Mesothelial cell of epicardium (in vitro differentiated cells): ENCODE measurements at places on chromosomes 2 and 18. TPM values are rescaled to one million over a fixed set of nuclear protein-coding genes. Genes with fewer than 3 reads are reported as not detected.
A peak's percentile ranks its signal among the peaks of the same experiment; 100 is the strongest.

DNA sequence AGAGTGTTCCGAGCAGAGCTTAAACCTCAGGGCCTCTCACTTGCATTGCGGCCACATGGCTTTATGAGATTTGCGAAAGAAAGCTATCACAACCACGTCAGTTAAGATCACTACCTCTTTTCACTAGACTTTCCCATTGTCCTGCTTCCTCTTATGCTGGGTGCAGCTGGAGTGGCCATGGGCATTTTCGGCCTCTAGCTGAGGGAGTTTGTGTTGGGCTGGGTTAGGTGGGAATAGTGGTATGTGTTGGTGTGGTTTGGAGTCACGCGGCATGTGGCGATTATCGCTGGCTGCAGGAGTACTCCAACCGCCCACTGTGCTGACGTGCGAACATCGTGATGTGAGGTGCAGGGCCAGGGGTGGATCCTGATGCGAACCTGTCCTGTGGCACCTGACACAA, 27.1 kb downstream of the RALB start:
- peaks cover 29% of the 10 kb centered on the region for H3K36me3 ChIP-seq
- no peak for DNase-seq
- H3K27me3 ChIP-seq = no peaks in the 10 kb centered on the region
- H3K4me1 ChIP-seq = no peaks in the 10 kb centered on the region

The CBLN2 gene
- 0.53 TPM in 1 of 3 replicates, not detected in the others for total RNA-seq

- DNase-seq = no peak
- H3K4me3 ChIP-seq = no peak overlapping the region
- H3K27ac ChIP-seq = no peak overlapping the region
- H3K4me1 ChIP-seq = no peaks in the 10 kb centered on the region
Measured at GRCh38 chr18:71899707-71900472, 644.3 kb downstream of the CBLN2 start.

GRCh38 chr2:150191349-150191748, 296.1 kb downstream of the RND3 start:
- no peaks in the 10 kb centered on the region for H3K27me3 ChIP-seq
- H3K36me3 ChIP-seq = peaks cover 8% of the 10 kb centered on the region
- H3K4me1 ChIP-seq = peaks cover 11% of the 10 kb centered on the region

The UGT1A10 gene
- not detected in 3 replicates for total RNA-seq

- H3K36me3 ChIP-seq = no peaks in the 10 kb centered on the region
- H3K4me3 ChIP-seq = no peak overlapping the region
- H3K27me3 ChIP-seq = peaks cover 15% of the 10 kb centered on the region
- no peak overlapping the region for H3K27ac ChIP-seq
- DNase-seq = no peak
Measured at GRCh38 chr2:223328578-223328977, 273.6 kb downstream of the SCG2 start.

DNA sequence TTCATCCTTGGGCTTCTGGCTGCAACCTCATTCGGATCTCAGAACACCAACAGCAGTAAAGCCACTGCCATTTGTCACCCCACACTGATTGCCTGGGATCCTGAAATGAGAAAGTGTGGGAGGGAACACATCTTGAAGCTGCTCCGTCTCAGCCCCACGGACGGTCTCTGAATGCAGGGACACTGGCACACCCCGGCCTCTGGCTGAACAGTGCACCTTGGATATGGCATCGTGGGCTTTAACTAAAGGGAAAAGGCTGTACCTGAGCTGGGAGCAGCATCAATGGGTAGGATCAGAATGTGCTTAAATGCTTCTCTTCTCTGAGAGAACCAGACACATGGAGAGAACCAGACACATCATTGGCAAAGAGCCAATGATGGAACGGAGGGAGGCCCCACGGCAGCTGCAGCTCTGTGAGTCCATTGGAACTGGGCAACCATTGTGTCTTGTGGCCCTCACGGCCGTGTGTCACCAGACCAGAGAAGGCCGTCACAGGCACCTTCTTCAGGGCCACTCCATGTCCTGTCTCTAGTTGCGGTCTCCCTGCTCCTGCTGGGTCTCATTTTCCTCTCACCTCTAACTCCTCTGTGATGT, 193.4 kb upstream of the MYT1L start:
- DNase-seq = no peak
- no peak overlapping the region for H3K4me3 ChIP-seq
- H3K36me3 ChIP-seq = no peaks in the 10 kb centered on the region
- H3K27me3 ChIP-seq = peaks cover 9% of the 10 kb centered on the region
- H3K27ac ChIP-seq = peak overlapping the region; percentile 70
- peaks cover 38% of the 10 kb centered on the region for H3K4me1 ChIP-seq

GRCh38 chr2:100140582-100140981, 1.8 kb downstream of the AFF3 start:
- no peaks in the 10 kb centered on the region for H3K36me3 ChIP-seq
- no peak overlapping the region for H3K27ac ChIP-seq
- no peak overlapping the region for H3K4me3 ChIP-seq
- no peak for DNase-seq

DNA sequence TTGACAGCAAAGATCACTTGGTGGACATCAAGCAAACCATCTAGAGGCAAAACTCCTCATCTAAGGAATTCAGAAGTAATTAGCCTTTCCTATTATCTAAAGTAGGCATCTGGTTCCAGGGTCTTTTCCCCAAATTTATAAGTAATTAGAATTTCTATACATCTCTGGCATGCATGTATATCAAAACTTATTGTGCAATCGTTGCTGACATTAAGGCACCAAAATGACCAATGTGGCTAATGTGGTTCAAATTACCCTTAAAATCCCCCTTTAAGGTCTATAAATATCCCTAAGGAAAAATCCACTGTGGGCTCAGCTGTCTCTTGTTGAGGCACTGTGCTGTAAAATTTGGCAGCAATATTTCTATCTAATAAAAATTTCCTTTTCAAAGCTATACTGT, 695.9 kb upstream of the LRRTM4 start:
- no peaks in the 10 kb centered on the region for H3K27me3 ChIP-seq
- H3K4me1 ChIP-seq = no peaks in the 10 kb centered on the region
- DNase-seq = no peak
- no peak overlapping the region for H3K4me3 ChIP-seq

- H3K4me3 ChIP-seq = no peak overlapping the region
- H3K27me3 ChIP-seq = no peaks in the 10 kb centered on the region
- no peak for DNase-seq
- peaks cover 38% of the 10 kb centered on the region for H3K4me1 ChIP-seq
- H3K36me3 ChIP-seq = peaks cover 7% of the 10 kb centered on the region
- peak overlapping the region; percentile 85 for H3K27ac ChIP-seq
Measured at GRCh38 chr18:23225503-23225902, 90.2 kb downstream of the CABLES1 start.

DNA sequence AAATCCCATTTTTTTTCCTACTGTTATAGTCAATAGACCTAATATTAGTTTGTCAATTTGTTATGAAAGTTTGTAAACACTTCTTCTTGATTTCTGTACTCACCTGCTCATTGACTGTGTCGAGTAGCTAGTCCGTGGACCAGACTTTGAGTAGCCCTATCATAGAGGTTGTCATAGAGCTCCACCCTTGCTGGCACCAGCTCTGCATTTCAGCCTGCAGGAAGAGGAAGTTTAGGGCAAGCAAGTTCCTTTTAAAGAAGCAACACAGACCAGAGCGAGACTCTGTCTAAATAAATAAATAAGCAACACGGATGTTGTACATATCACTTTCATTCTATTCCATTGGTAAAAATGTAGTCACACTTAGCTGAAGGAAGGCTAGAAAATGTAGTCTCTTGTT, 74.0 kb downstream of the MCFD2 start:
- peaks cover 16% of the 10 kb centered on the region for H3K4me1 ChIP-seq
- peaks cover 5% of the 10 kb centered on the region for H3K27me3 ChIP-seq
- no peak overlapping the region for H3K4me3 ChIP-seq
- H3K27ac ChIP-seq = no peak overlapping the region
- no peaks in the 10 kb centered on the region for H3K36me3 ChIP-seq

GRCh38 chr2:23803965-23804542, 122.9 kb downstream of the ATAD2B start:
- no peak overlapping the region for H3K27ac ChIP-seq
- H3K4me1 ChIP-seq = peaks cover 16% of the 10 kb centered on the region
- H3K4me3 ChIP-seq = no peak overlapping the region
- no peaks in the 10 kb centered on the region for H3K27me3 ChIP-seq
- no peak for DNase-seq
- H3K36me3 ChIP-seq = peaks cover 15% of the 10 kb centered on the region

- no peak overlapping the region for H3K27ac ChIP-seq
- H3K27me3 ChIP-seq = no peaks in the 10 kb centered on the region
- H3K4me1 ChIP-seq = no peaks in the 10 kb centered on the region
- no peak for DNase-seq
- H3K36me3 ChIP-seq = no peaks in the 10 kb centered on the region
Measured at GRCh38 chr18:77528872-77529271, 279.2 kb downstream of the GALR1 start.

DNA sequence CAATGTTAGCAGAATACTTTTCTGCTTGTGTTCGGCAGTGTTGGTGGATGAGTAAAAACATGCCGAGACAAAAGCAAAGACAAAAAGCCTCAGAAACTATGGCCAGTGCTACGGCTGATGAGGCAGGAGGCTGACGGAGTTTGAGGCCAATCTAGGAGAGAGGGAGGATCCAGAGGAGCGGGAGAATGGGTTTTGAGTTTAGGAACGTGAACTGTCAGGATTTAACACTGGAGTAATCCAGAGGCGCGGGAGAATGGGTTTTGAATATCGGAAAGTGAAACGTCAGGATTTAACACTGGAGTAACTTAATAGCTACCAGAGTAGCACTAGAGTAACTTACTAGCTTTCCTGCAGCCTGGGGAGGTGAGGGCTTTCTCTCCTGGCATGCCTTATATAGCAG, 37.4 kb downstream of the LYPD6B start:
- H3K27ac ChIP-seq = peak overlapping the region; percentile 95
- peak overlapping the region; percentile 38 for H3K4me3 ChIP-seq
- H3K36me3 ChIP-seq = no peaks in the 10 kb centered on the region
- peaks cover 86% of the 10 kb centered on the region for H3K4me1 ChIP-seq
- DNase-seq = no peak

The ADRA2B gene
- total RNA-seq = 0.51 to 0.63 TPM (median 0.56 TPM) in 3 replicates

DNA sequence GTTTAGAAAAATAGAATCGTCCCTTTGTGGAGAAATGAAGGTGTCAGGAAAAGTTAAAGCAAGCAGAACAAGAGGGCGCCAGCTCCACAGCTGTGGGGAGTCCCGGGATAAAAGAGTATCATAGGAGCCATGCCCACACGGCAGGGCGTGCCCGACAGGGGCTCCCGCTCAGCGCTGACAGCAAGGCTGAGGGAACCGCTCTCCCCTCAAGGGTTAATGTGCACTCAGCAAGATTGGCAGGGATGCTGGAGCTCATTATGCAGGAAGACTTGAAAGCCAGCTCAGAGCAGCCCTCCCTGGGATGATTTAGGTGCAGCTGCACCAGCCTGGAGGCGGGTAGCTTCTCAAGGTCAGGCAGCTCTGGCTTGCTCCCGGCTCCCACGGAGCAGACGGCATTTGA, 500.2 kb downstream of the EIPR1 start:
- no peaks in the 10 kb centered on the region for H3K36me3 ChIP-seq
- DNase-seq = no peak
- no peaks in the 10 kb centered on the region for H3K27me3 ChIP-seq
- no peak overlapping the region for H3K4me3 ChIP-seq
- H3K27ac ChIP-seq = peak overlapping the region; percentile 83
- H3K4me1 ChIP-seq = peaks cover 21% of the 10 kb centered on the region

DNA sequence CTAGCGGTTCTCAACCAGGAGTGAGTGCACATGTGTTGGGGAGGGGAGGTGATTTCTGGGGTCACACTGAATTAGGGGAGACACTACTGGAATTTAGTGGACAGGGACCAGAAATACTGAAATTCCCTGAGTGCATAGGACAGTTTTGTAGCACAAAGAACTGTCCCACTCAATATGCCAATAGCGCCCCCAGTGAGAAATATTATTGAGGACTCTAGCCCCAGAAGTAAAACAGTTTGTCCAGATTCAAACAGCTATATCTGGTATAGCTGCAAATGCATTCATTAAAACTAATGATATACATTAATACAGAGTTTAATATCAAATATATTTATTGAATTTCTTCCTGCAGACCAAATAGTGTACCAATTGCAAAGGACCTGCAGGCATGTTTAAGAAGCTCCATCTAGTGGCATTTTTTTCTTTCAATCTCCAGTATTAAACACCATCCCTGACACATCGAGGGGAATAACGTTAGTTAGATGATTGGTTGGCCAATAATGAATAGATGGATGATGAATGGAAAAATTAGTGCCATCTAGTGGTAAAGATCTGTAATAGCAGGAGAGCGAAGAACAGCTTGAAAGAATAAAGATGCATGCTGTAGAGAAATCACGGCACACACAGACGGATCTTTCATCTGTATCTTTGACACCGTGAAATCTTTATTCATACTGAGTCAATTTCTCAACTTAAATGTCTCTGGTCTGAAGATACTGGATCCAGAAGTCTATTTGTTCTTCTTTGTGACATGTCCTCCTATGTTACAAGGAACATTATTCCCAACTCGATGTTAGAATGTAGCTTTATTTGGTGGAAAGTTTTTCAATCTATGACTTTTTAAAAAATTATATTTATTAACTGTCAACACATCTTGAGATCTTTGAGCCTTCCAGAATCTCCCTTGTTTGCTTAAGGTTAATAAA, 62.5 kb downstream of the DHRS9 start:
- H3K27ac ChIP-seq = no peak overlapping the region
- no peaks in the 10 kb centered on the region for H3K36me3 ChIP-seq
- no peaks in the 10 kb centered on the region for H3K4me1 ChIP-seq
- no peaks in the 10 kb centered on the region for H3K27me3 ChIP-seq

- H3K36me3 ChIP-seq = no peaks in the 10 kb centered on the region
- H3K27me3 ChIP-seq = no peaks in the 10 kb centered on the region
- peak overlapping the region; percentile 96 for H3K27ac ChIP-seq
- H3K4me3 ChIP-seq = peak overlapping the region; percentile 83
- peak; percentile 81 for DNase-seq
- peaks cover 21% of the 10 kb centered on the region for H3K4me1 ChIP-seq
Measured at GRCh38 chr18:9914584-9915290, 921 bp downstream of the VAPA start.

The SLC35F6 gene
- total RNA-seq = 25.2 to 26.8 TPM (median 26.0 TPM) in 3 replicates
